Activated CD8-positive, alpha-beta memory T cell treated with anti-CD3 and anti-CD28 coated beads, Interleukin-2, amount 10 ng/mL, durations not matched to agents 7 days and 5 days (primary cell): ENCODE measurements at places on chromosomes 1 and 21.

DNA sequence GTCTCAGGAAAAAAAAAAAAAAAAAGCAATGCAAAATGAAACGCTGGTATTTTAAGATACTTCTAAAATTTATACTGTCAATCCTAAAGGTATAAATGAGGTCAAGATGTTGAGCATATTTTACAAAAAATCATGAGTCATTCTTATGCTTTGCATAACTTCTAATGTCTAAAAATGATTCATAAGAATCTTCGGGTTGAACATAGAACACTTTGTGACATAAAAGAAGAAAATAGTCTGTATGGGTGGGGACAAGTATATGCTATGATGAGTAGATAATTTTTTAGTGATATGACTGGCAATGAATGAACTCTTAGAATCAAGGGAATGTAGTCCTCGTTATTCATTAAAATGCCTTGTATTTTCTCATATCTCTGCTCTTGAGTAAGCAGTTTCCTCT lies 416.9 kb upstream of the USP24 start:
- no peak overlapping the region for H3K27ac ChIP-seq
- H3K36me3 ChIP-seq: no peaks in the 10 kb centered on the region
- no peak overlapping the region for H3K4me3 ChIP-seq
- DNase-seq: no peak

DNA sequence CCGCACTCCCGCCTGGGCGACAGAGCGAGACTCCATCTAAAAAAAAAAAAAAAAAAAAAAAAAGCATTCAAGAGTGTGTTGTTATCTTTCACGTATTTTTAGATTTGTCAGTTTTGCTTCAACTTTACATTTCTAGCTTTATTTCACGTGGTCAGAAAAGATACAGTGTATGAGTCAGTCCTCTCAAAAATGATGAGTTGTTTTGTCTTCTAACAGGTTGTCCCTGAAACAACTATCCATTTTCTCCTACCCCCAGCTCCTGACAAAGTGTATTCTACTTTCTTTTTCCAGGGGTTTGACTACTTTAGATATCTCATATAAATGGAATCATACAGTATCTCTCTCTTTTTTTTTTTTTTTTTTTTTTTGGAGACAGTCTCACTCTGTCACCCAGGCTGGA lies 5.5 kb upstream of the ZNF695 start:
- peaks cover 4% of the 10 kb centered on the region for H3K36me3 ChIP-seq

- no peak overlapping the region for H3K27ac ChIP-seq
- no peaks in the 10 kb centered on the region for H3K4me1 ChIP-seq
- no peak overlapping the region for H3K4me3 ChIP-seq
- H3K27me3 ChIP-seq: peaks cover 11% of the 10 kb centered on the region
- H3K36me3 ChIP-seq: no peaks in the 10 kb centered on the region
- no peak for DNase-seq
These were observed 2.5 kb upstream of the MYBPHL start for GRCh38 chr1:109309347-109309746.

DNA sequence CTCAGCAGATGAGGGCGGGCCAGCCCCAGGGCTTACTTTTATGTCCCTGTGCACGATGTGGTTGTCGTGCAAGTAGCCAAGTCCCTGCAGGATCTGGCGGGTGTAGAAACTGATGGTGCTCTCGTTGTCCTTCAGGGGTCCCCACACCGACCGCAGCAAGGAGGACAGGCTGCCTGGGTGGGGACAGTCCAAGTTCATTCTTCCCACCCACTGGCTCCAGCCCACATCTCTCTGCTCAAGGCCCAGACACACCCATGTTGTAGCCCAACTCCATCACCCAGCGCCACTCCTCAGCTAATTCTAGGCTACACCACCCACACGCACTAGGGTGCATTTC lies 7.0 kb downstream of the MAP3K6 start:
- no peak for DNase-seq
- H3K36me3 ChIP-seq: no peaks in the 10 kb centered on the region
- peaks cover 8% of the 10 kb centered on the region for H3K27me3 ChIP-seq
- H3K4me1 ChIP-seq: peaks cover 47% of the 10 kb centered on the region
- peak overlapping the region; percentile 53 for H3K4me3 ChIP-seq

GRCh38 chr1:114232691-114233090 lies 79.0 kb upstream of the SYT6 start:
- H3K27ac ChIP-seq: no peak overlapping the region
- H3K4me1 ChIP-seq: no peaks in the 10 kb centered on the region
- no peaks in the 10 kb centered on the region for H3K36me3 ChIP-seq
- H3K4me3 ChIP-seq: no peak overlapping the region
- DNase-seq: no peak
- no peaks in the 10 kb centered on the region for H3K27me3 ChIP-seq
